SK-N-SH treated with all-trans-retinoic acid at 6 μM for 48 hours (cell line): ENCODE measurements at places on chromosomes 6 and 20.

- no peak for ATAC-seq
Observed at GRCh38 chr6:37840940-37841300, 21.4 kb downstream of the ZFAND3 start.

DNA sequence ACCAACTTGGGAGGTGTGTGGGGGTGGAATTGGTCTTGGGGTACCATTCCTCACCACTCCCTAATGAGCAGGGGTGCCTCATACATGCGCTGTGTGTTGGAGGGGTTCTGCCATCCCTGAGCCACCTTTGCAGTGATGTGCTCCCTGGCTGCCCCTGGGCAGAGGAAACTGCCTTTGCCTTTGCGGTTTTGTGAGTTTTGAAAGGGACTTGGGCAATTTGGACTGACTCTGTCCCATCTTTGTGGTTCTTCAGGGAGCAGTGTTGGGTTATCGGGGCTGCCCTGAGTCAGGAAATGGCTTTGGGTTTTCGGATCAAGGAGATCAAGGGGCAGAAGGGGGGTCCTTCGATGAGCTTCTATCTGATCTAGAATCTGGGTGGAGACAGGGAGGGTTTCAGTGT is 3.9 kb upstream of the PHACTR3 start:
- ATAC-seq: no peak

DNA sequence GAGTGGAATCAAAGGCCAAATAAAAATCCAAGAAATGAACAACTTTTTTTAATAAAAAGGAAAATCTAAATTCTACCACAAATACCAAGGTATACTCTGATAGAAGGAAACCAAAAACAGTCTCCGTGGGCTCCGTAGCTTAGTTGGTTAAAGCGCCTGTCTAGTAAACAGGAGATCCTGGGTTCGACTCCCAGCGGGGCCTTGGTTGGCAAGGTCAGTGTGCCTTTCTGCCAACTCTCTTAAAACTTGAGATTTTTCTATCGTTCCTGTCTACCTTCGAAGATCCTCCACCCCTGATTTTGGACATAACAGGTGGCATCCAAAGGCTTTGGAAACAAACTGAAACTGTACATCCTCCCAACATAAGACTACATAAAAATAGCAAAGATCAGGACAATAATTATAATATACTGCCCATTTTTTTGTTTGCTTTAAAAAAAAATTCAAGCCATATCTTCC is 197.9 kb downstream of the TRIM27 start:
- no peak for ATAC-seq

- peak; percentile 86 for ATAC-seq
Observed at GRCh38 chr6:143941852-143942627, 66.0 kb downstream of the PLAGL1 start.

GRCh38 chr20:4230651-4231050 is 215.3 kb upstream of the RNF24 start:
- ATAC-seq: no peak

GRCh38 chr20:36827541-36828279 is 48.2 kb upstream of the TLDC2 start:
- ATAC-seq: no peak

DNA sequence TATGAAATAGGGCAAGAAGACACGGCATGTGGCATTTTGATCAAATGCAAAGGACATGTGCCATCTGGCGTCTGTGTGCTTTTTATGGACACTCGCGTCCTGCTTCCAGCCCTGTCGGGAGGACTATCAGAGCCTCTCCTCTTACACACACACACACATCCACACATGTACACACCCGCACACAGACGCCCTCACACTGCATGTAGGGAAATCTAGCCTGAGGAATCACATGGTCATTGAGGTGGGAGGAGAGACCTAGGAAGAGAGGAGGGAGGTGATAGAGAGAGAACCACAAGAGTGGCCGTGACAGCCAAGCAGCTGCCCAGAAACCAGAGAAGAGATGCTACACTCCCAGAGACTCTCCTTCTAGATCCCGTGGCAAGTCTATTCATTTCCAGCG is 105.9 kb upstream of the CDYL start:
- no peak for ATAC-seq

DNA sequence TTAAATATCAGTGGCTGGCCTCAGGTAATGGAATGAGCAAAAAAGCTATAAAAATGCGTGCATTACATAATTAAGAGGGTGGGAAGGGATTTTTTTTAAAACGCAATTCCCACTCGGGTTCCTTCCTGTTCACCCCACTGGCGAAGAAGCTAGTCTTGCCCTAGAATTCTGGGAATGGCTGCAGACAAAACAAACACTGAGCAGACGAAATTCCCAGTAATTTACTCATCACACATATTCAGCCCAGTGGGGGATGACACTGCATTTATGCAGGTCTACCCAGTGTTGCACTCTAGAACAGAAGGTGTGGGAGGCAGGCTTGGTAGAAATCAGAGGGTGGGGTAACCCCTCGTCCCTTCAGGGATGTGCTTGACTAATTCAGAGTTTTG is 2695.0 kb upstream of the DEFB115 start:
- ATAC-seq: peak; percentile 28; the same call in 1 of the 3 replicates

DNA sequence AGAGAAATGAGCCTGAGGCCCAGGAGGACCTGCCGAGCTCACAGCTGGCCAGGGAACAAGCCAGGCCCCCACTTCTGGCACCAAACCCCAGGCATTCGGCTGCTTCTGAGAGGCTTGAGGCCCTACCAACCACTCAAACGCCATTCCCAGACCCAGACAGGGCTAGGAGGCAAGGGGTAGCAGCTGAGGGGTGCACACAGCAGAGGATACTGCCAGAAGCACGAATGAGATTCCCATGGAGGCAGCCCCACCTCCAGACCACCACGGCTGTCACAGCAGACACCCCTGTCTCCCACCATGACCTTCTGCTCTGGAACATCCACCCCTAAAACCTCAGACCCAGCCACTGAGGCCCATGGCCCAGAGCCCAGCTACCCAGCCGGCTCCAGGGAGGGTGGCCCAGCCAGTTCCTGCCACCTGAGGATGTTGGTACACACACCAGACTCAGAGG is 36.1 kb downstream of the NTSR1 start:
- no peak for ATAC-seq

DNA sequence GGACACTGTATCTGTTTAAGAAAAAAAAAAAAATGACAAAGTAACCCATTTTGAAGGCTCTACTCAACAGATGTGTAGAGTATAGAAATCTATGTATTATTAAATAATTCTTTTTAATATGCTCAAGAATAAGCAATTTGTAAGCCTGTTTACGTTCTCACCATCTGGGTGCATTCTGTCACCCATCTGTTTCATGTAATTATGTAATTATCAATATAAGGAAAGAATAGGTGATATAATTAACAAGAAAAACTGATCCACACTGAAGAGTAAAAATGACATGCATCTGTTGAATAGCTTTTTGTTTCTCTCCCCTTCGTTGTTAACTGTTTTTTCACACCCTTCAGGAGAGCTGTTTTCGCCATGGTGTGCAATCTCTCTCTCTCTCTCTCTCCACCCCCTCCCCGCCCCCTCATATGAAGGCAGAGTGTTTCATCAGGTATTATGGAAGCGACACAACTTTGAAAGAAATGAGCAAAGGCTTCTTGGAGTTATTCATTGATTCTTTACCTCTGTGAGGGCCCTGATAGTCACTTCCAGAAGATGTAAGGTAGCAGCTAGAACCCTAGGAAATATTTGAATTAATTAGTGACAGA is 154.3 kb upstream of the INSM1 start:
- ATAC-seq: no peak

DNA sequence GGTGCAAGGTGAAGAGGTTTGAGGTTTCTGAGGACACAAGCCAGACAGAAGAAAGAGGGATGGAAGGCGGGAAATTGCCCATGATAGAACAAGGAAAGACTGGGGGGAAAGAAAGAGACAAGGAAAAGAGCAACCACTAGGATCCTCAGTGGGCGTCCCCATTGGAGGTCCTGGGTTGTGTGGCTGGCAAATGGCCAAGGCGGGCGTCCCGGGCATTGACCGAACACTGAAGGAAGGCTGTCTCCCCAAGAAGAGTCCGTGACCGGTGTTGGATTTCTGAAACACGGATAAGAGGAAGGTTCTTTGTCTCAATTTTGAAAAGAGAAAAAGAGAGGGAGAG is 746.6 kb upstream of the ADGRB3 start:
- ATAC-seq: no peak

GRCh38 chr6:136085370-136086115 is 164.6 kb downstream of the MTFR2 start:
- no peak; the same call in 2 of the 3 replicates for ATAC-seq

GRCh38 chr20:18989736-18990474 is 176.3 kb downstream of the SCP2D1 start:
- ATAC-seq: no peak

GRCh38 chr6:167235005-167235404 is 56.1 kb upstream of the UNC93A start:
- no peak; the same call in 2 of the 3 replicates for ATAC-seq

GRCh38 chr20:18847226-18847755 is 33.7 kb downstream of the SCP2D1 start:
- no peak for ATAC-seq
